A549 treated with CpdA at 1 μM for 4 hours (cell line): ENCODE measurements at places on chromosomes 5 and 9. TPM values are rescaled to one million over a fixed set of nuclear protein-coding genes. Genes with fewer than 3 reads are reported as not detected.

The TEK gene
- 0.03 to 0.08 TPM (median 0.06 TPM) in 5 replicates for total RNA-seq

The ZNF483 gene
- total RNA-seq: 0.53 to 0.85 TPM (median 0.69 TPM) in 5 replicates

The PDE8B gene
- total RNA-seq: 0.82 to 1.7 TPM (median 1.6 TPM) in 5 replicates

The MROH2B gene
- not detected in 5 replicates for total RNA-seq

The IFNB1 gene
- total RNA-seq: not detected in 5 replicates

The SPAG8 gene
- 0.22 to 0.53 TPM (median 0.27 TPM) in 5 replicates for total RNA-seq

The PTGDS gene
- 0.35 to 0.71 TPM (median 0.39 TPM) in 3 of 5 replicates, not detected in the others for total RNA-seq
